ENCODE measurements at places on chromosomes 1 and 21.

- no peak overlapping the region for H3K4me3 ChIP-seq
- no peaks in the 10 kb centered on the region for H3K27me3 ChIP-seq
- H3K4me1 ChIP-seq = peaks cover 34% of the 10 kb centered on the region
- H3K27ac ChIP-seq = no peak overlapping the region
- H3K36me3 ChIP-seq = no peaks in the 10 kb centered on the region
These were observed 18.8 kb downstream of the UCK2 start for GRCh38 chr1:165845992-165846748.

DNA sequence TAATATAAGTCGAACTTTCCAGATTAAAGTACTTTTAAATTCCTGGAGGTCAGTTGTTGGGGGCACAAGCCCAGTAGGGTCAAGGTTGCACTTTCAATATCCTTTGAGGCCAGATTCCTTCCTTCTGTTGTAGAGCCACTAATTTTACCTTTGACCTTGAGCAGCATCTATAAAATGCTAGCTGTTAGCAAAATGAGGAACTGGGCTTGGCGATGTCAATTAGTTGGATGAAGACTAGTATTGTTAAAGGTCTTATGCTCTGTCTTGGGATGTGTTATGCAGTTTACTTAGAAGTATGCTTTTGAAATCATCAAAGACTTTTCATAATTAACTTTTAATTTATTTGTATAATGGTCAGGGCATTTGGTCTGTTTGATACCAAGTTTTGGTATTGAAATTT lies 425.9 kb upstream of the PROX1 start:
- H3K4me3 ChIP-seq = no peak overlapping the region
- H3K4me1 ChIP-seq = no peaks in the 10 kb centered on the region
- no peak overlapping the region for H3K27ac ChIP-seq
- H3K36me3 ChIP-seq = no peaks in the 10 kb centered on the region
- DNase-seq = no peak
- no peaks in the 10 kb centered on the region for H3K27me3 ChIP-seq

DNA sequence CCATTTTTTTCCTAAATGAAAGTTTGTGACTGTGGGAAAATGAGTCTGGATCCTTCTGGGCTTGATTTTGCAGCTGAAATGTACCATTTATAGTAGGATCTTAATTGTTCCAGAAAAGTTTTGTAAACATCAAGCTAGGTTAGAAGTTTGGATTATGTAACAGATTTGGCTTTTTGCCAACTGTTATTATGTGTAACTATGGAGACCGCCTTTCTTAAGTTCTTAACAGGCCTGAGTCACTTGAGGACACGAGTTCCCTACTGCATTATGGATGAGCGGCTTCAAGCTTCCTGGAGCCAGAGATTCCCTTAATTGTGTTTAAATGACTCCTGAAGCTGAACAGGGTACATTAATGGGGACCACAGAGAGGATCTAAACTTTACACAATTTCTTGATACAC lies 22.2 kb downstream of the SLC25A33 start:
- no peak overlapping the region for H3K27ac ChIP-seq
- peaks cover 2% of the 10 kb centered on the region for H3K4me1 ChIP-seq
- H3K27me3 ChIP-seq = no peaks in the 10 kb centered on the region
- peaks cover 13% of the 10 kb centered on the region for H3K36me3 ChIP-seq

GRCh38 chr1:21508580-21509350 lies 458 bp upstream of the ALPL start:
- H3K36me3 ChIP-seq = no peaks in the 10 kb centered on the region
- H3K27me3 ChIP-seq = no peaks in the 10 kb centered on the region
- peaks cover 2% of the 10 kb centered on the region for H3K4me1 ChIP-seq
- 0 out of 2 replicates have a peak overlapping the region, but pooled peaks have one; percentile 9 for H3K4me3 ChIP-seq

- peaks cover 12% of the 10 kb centered on the region for H3K27me3 ChIP-seq
- H3K4me1 ChIP-seq = no peaks in the 10 kb centered on the region
- H3K36me3 ChIP-seq = no peaks in the 10 kb centered on the region
- no peak overlapping the region for H3K4me3 ChIP-seq
- no peak for DNase-seq
These were observed 56.7 kb downstream of the HUNK start for GRCh38 chr21:31929548-31929947.

- no peak overlapping the region for H3K27ac ChIP-seq
- no peaks in the 10 kb centered on the region for H3K27me3 ChIP-seq
- no peaks in the 10 kb centered on the region for H3K36me3 ChIP-seq
These were observed 80.5 kb downstream of the GALNT2 start for GRCh38 chr1:230147253-230148125.

DNA sequence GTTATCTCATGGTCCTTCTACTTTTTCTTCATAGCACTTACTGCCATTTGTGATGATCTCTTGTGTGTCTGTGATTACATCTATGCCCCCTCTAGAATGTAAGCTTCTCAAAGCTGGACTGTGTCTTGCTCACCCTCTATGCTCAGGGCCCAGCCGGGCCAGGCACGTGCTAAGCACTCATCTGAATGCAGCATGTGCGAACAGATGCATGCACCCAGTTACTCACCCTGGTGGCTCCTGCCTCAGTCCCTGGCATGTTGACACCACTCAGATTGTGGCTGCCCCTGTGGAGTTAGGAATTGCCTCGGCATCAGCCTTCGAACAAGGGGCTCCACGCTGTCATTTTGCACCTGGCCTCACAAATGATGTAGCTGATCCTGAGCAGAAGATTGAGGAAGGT lies 19.6 kb upstream of the PABPC4 start:
- DNase-seq = no peak
- H3K27me3 ChIP-seq = 0 out of 2 replicates have a peak, but pooled peaks cover 4% of the 10 kb centered on the region
- H3K36me3 ChIP-seq = no peaks in the 10 kb centered on the region
- no peaks in the 10 kb centered on the region for H3K4me1 ChIP-seq
- H3K27ac ChIP-seq = no peak overlapping the region

GRCh38 chr1:23066075-23066474 lies 46.8 kb downstream of the KDM1A start:
- H3K27ac ChIP-seq = no peak overlapping the region
- H3K4me3 ChIP-seq = no peak overlapping the region
- H3K4me1 ChIP-seq = no peaks in the 10 kb centered on the region
- no peaks in the 10 kb centered on the region for H3K27me3 ChIP-seq
- peaks cover 26% of the 10 kb centered on the region for H3K36me3 ChIP-seq
- DNase-seq = no peak

- no peaks in the 10 kb centered on the region for H3K4me1 ChIP-seq
- DNase-seq = no peak
- no peaks in the 10 kb centered on the region for H3K36me3 ChIP-seq
- H3K27me3 ChIP-seq = 0 out of 2 replicates have a peak, but pooled peaks cover 1% of the 10 kb centered on the region
- no peak overlapping the region for H3K4me3 ChIP-seq
These were observed 18.7 kb downstream of the UBL4B start for GRCh38 chr1:110130989-110131388.

GRCh38 chr1:227934476-227935313 lies 13.0 kb downstream of the WNT9A start:
- DNase-seq = peak; percentile 99
- no peaks in the 10 kb centered on the region for H3K36me3 ChIP-seq
- H3K4me3 ChIP-seq = peak overlapping the region; percentile 23
- H3K4me1 ChIP-seq = peaks cover 59% of the 10 kb centered on the region
- peak overlapping the region; percentile 84 for H3K27ac ChIP-seq

DNA sequence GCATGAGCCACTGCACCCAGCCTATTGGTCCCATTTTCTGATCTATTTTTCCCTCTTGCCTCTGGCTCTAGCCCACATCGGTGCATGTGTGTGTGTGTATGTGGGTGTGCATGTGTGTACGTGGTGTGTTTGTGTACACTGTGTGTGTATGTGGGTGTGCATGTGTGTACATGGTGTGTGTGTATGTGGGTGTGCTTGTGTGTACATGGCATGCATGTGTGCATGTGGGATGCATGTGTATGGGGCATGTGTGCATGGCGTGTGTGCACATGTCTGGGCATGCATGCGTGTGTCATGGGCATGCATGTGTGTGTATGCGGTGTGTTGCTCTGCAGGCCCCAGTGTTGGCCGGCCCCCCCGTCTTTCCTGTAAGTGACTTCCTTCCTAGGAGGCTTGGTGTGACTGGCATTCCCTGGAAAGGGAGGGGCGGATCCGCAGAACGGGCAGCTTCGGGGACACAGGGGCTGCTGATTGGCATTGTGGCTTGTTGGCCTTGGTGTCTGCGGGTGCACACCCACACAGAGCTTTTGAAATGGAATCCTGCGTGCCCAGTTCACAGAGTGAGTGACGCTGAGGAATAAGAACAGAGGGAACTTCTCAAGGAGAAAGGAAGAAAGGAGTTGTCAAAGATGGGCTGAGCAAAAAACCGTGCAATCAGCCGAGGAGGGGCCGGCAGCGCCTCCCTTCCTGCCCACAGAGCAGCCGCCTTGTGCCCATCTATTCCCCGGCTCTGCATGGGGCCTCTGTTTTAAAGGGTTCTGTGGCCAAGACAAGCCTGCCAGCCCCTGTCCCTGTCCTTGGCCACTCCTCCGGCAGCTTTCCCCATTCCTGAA lies 8.0 kb downstream of the PDXK start:
- peaks cover 47% of the 10 kb centered on the region for H3K4me1 ChIP-seq
- no peaks in the 10 kb centered on the region for H3K27me3 ChIP-seq
- peak overlapping the region; percentile 75 for H3K27ac ChIP-seq
- no peak overlapping the region for H3K4me3 ChIP-seq
- peaks cover 12% of the 10 kb centered on the region for H3K36me3 ChIP-seq

DNA sequence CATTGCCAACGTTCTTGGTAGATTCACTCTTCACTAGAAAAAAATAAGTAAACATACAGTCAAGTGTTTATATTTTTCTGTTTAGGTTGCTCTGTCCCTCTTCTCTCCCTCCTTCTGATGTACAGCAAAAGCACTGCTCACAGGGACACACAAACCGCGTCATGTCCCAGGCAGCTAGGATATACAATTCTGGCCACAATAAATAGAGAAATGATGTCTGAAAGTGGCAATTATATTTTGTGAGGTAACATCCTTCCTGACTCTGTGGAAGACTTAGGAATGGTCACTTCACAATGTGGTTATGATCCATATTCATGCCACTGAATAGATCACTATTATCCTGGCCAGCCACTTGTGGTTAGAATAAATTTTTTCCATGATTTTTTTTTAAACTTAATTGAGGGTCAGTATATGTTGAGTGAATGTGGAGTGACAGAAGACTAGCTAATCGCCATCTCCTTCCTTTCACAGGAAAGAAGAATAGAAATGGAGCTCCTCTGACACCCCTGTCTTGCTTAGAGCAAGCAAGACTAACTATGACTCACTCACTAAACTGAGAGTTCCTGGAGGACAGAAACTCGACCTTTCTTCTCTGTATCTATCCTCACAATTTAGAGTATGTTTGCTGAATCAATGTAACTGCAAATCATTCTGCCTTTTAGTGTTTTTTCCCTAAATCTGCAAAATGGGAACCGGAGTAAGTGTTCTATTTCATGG lies 54.0 kb downstream of the ZNHIT6 start:
- peak; percentile 6 for DNase-seq
- H3K27me3 ChIP-seq = no peaks in the 10 kb centered on the region
- H3K27ac ChIP-seq = no peak overlapping the region
- no peaks in the 10 kb centered on the region for H3K36me3 ChIP-seq

- no peak overlapping the region for H3K27ac ChIP-seq
- no peaks in the 10 kb centered on the region for H3K36me3 ChIP-seq
- H3K4me3 ChIP-seq = no peak overlapping the region
- H3K27me3 ChIP-seq = no peaks in the 10 kb centered on the region
- H3K4me1 ChIP-seq = no peaks in the 10 kb centered on the region
- peak; percentile 22 for DNase-seq
These were observed 81.8 kb upstream of the HMCN1 start for GRCh38 chr1:185652348-185652747.

GRCh38 chr21:36708286-36709029 lies 9.5 kb downstream of the SIM2 start:
- no peak overlapping the region for H3K4me3 ChIP-seq
- H3K4me1 ChIP-seq = no peaks in the 10 kb centered on the region
- H3K36me3 ChIP-seq = no peaks in the 10 kb centered on the region
- no peak for DNase-seq
- no peaks in the 10 kb centered on the region for H3K27me3 ChIP-seq

GRCh38 chr1:156833603-156834002 lies 17.0 kb upstream of the SH2D2A start:
- no peak overlapping the region for H3K4me3 ChIP-seq
- no peaks in the 10 kb centered on the region for H3K36me3 ChIP-seq
- H3K27ac ChIP-seq = no peak overlapping the region
- no peaks in the 10 kb centered on the region for H3K4me1 ChIP-seq
- DNase-seq = no peak

GRCh38 chr1:26279456-26280332 lies at the start of gene SH3BGRL3:
Gene SH3BGRL3 (plus strand): TSS chr1:26280086. CDS start chr1:26280156, 70 bp downstream.
- H3K27ac ChIP-seq = peak within 1 kb of the TSS; percentile 81
- H3K36me3 ChIP-seq = peaks cover 23% of the 10 kb centered on the region
- H3K27me3 ChIP-seq = no peaks in the 10 kb centered on the region
- H3K4me1 ChIP-seq = peaks cover 95% of the 10 kb centered on the region
- peak; percentile 57 for DNase-seq

DNA sequence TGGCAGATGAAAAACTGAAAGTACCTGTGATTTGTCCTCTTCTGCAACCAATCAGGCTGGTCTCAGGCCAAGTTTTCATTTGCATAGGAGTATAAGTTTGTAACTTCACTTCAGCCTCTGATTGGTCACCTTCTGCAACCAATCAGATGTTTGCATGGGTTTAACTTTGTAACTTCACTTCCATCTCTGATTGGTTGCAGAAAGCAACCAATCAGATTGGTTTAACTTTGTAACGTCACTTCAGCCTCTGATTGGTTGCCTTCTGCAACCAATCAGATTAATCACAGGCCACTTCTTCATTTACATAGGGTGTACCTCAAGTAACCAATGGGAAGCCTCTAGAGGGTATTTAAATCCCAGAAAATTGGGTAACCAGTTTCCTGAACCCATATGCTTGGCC lies 18.9 kb upstream of the TUT4 start:
- H3K27ac ChIP-seq = no peak overlapping the region
- no peak for DNase-seq
- no peaks in the 10 kb centered on the region for H3K36me3 ChIP-seq

GRCh38 chr1:200257235-200257634 lies 152.6 kb downstream of the ZNF281 start:
- H3K36me3 ChIP-seq = no peaks in the 10 kb centered on the region
- DNase-seq = no peak
- no peaks in the 10 kb centered on the region for H3K4me1 ChIP-seq
- no peak overlapping the region for H3K4me3 ChIP-seq
- H3K27ac ChIP-seq = no peak overlapping the region
- no peaks in the 10 kb centered on the region for H3K27me3 ChIP-seq

GRCh38 chr1:6724517-6725141 lies 23.0 kb upstream of the DNAJC11 start:
- 0 out of 2 replicates have a peak, but pooled peaks cover 2% of the 10 kb centered on the region for H3K4me1 ChIP-seq
- H3K36me3 ChIP-seq = no peaks in the 10 kb centered on the region
- no peak for DNase-seq
- no peaks in the 10 kb centered on the region for H3K27me3 ChIP-seq
- H3K27ac ChIP-seq = no peak overlapping the region
- H3K4me3 ChIP-seq = no peak overlapping the region

GRCh38 chr1:93588206-93588605 lies 93.4 kb downstream of the BCAR3 start:
- no peak for DNase-seq
- H3K36me3 ChIP-seq = no peaks in the 10 kb centered on the region
- H3K4me1 ChIP-seq = peaks cover 17% of the 10 kb centered on the region
- H3K27me3 ChIP-seq = no peaks in the 10 kb centered on the region
- no peak overlapping the region for H3K4me3 ChIP-seq

GRCh38 chr1:43296207-43296606 lies 4.6 kb upstream of the TIE1 start:
- DNase-seq = no peak
- H3K4me3 ChIP-seq = no peak overlapping the region
- H3K27me3 ChIP-seq = no peaks in the 10 kb centered on the region
- peaks cover 16% of the 10 kb centered on the region for H3K4me1 ChIP-seq

GRCh38 chr1:245516284-245516759 lies 361.5 kb downstream of the KIF26B start:
- no peak overlapping the region for H3K27ac ChIP-seq
- peaks cover 13% of the 10 kb centered on the region for H3K27me3 ChIP-seq
- no peak overlapping the region for H3K4me3 ChIP-seq
- no peaks in the 10 kb centered on the region for H3K4me1 ChIP-seq
- H3K36me3 ChIP-seq = no peaks in the 10 kb centered on the region
